ENCODE measurements at places on chromosomes 12 and 14.

GRCh38 chr12:110585231-110585799 is 2.2 kb upstream of the PPTC7 start:
- no peak for DNase-seq

DNA sequence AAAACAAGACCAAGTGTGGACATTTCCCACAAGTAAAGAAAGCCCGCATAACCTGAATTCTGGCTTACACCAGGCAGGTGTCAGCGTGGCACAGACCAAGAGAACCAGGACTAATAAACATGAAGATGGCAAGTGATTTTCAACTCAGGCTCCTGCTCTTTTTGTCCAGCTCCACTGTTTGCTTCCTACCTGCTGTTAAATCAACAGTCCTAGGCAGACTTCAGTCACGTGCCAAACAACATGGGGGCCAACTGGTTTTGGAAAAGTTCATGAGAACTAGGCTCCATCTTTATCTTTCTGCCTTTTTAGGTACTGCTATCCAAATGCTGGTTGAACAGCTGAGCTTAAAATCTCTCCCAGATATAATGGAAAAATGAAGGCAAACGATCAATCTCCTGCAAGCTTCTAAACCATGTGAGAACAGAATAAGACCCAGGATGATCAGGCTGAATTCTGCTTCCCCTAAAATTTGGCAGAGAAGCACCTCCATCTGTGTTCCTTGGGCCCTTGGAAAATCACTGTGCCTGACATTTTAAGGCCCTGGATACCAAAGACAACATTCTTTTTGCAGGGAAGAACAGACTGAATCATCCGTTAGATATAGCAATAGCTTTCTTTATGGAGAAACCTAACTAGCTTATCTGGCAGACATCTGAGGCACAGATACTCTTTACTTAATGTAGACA is 215.6 kb upstream of the USP15 start:
- DNase-seq = no peak

DNA sequence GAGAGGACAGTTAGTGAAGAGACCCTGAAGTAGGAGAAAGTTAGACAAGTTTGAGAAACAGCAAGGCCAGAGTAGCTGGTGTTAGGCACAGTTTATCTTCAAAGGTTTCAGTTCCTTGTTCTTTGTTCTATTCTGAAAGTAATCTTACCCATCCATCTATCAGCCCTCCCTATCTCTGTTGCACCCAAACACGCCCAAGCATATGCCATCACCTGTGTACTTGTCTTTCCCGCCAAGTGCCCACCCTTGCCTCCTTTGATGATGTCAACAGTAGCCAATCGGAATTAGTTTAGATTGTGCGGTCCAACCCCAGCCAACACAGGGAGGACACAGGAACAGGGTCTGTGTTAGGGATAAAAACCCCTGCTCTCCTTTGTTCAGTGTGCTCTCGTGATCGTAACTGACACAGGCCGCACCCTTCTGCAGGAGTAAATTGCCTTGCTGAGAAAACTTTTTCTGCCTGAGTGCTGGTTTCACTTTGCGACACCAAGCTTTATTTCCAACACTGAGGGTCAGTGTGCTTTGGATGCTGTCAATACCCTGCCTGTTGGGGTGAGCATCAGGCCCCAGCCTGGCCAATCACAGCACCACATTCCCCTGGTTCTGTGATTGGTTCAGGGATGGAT is 4.7 kb upstream of the TMEM229B start:
- DNase-seq = no peak

GRCh38 chr12:33587354-33587753 is 147.7 kb upstream of the SYT10 start:
- DNase-seq = no peak

DNA sequence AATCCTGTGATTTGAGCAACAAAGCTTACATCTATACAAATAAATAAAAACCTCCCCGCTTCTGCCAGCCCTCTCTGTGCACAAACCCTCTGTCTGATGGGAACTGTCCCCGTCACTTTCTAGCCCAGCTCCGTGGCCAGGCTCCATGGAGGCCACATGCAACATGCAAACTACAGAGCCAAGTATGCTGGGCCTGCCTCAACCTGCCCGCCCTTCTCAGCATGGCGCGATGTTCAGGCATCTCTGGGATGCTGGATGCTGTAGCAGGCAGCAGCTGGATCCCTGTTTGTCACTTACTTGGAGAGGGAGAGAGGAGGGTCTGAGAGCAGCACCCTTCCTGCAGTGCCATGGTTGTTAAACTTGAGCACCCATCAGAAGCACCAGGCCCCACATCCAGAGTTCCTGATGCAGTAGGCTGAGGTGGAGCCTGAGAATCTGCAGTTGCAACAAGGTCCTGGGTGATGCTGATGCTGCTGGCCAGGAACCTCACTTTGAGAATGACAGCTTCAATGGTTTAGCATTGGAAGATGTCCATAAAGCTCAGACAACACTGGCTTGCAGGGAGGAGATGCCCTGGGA is 32.4 kb downstream of the CLMN start:
- DNase-seq = no peak

GRCh38 chr12:57725851-57726150 is 12.7 kb downstream of the AGAP2 start:
- DNase-seq = no peak

- DNase-seq = no peak
These were observed 82.6 kb upstream of the PTPRB start for GRCh38 chr12:70719672-70720420.

GRCh38 chr14:61607570-61608244 is 87.6 kb upstream of the HIF1A start:
- no peak for DNase-seq

DNA sequence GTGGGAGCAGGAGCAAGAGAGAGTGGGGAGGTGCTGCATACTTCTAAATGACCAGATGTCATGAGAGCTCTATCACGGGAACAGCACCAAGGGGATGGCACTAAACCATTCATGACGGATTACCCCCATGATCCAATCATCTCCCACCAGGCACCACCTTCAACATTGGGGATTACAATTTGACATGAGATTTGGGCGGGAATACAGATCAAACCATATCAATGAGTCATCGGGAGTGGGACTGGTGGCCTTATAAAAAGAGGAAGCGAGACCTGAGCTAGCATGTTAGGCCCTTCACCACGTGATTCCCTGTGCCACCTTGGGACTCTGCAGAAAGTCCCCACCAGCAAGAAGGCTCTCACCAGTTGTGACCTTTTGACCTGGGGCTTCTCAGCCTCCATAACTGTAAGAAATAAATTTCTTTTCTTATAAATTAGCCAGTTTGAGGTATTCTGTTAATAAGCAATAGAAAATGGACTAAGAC is 28.7 kb downstream of the COX8C start:
- no peak for DNase-seq

DNA sequence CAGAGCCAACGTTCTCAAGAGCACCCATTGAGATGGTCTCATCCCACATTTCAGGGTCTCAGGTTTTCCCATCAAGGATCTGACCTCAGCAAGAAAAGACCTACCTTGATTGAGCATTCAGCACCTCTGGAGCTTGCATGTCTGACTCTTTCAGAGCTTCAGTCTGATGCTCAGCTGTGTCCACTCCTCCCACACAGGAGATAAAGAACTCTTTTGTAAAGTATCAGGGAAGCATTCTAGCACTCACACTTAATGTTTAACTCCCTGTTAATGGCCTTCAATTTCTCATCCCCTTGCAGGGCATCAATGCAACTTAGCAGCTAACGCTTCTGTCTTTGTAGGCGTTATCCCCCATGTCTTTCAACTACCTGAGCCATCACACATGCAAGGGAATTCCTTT is 124.1 kb downstream of the GALC start:
- DNase-seq = no peak

DNA sequence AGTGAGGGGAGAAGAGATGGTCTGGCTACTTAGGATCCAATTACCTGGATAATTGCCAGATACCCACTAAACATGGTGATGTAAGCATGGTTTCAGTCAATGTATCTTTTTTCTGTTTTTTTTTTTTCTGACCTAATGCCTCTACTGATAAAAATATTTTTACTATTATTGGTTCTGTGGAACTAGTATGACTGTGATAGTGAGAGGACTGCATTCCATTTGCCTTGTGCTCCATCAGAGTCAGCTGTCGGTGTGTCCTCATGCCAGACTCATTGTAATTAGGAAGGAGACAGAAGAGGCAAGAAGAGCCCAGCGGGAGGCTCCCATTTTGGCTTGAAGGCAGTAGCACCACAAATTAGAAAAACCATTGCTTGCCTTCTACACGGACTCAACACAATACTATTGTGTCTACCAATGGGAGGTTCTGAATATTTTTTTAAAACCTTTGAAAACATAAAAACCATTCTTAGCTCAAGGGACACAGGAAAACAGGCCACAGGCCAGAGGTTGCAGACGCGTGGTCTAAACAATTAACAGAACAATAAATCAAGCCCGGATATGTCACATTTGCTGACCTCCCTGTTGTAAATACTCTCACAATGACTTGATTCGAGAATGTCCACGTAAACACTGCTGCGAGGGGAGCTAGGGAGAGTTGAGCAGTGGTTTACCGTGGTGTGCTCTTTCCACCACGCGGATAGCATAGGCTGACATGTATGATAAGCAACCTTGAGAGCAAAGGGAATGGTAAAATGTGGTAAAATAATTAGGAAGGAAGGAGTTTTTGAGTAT is 13.5 kb upstream of the DCP1B start:
- DNase-seq = no peak

DNA sequence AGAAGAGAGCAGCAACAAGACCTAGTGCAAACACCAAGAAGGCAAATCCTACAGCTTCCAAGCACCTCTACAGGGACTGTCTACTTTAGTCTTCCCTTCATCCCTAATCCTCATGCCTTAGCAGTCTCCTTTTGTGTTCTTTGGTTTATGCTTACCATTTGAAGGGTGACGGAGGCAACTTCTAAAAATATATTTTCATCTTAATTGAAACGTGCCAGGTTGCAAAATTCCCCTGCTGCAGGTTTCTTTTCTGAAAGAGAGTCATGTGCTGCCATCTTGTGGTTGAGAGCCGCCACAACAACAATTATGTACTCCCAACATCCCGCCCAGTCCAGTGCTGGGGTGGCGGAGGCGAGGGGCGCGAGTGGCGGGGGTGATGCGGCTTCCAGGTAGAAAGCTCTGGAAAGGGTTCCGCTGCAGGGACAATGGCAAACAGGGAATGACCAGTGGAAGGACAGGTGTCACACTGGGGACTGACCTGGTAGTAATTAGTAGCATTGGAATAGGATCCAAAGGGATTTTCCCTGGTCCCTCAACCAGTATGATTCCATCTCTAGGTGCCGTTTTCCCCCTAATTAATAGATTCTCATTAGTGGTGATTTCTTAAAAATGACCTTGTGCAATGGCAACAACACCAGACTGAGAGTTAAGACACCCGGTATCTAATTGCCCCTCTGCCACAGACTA is 80.3 kb upstream of the GNG2 start:
- peak; percentile 44 for DNase-seq

- no peak for DNase-seq
These were observed 266.3 kb downstream of the ZFP36L1 start for GRCh38 chr14:68526512-68527091.

DNA sequence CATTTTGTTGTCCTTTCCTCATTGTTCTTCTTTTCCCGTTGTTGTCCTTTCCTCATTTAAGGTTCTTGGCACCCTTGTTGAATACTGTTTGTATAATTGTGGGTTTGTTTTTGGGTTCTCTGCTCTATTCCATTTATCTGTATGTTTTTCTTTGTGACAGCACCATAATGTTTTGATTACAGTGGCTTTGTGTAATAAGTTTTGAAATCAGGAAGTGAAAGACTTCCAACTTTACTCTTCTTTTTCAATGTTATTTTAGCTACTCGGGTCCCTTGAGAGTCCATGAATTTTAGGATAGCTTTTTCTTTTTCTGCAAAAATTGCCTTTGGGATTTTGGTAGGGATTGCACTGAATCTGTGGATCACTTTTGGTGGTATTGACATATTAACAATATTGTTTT is 28.1 kb downstream of the ETNK1 start:
- DNase-seq = no peak

DNA sequence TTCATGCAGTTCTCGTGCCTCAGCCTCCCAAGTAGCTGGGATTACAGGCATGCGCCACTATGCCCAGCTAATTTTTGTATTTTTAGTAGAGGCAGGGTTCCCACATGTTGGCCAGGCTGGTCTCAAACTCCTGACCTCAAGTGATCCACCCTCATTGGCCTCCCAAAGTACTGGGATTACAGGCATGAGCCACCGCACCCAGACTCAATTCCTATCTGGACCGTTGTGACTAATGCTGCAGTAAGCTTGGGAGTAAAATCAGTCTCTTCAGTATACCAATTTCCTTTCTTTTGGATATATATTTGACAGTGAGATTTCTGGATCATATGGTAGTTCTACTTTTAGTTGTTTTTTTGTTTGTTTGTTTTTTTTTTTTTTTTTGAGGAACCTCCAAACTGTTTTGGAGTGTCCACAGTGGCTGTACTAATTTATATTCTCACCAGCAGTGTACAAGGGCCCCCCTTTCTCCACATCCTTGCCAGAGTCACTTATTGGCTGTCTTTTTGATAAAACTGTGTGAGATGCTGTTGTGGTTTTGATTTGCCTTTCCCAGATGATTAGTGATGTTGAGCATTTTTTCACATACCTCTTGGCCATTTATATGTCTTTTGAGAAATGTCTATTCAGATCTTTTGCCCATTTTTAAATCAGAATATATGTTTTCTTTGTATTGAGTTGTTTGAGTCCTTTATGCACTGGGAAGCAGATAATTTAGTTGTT is 37.3 kb upstream of the EVL start:
- DNase-seq = no peak

DNA sequence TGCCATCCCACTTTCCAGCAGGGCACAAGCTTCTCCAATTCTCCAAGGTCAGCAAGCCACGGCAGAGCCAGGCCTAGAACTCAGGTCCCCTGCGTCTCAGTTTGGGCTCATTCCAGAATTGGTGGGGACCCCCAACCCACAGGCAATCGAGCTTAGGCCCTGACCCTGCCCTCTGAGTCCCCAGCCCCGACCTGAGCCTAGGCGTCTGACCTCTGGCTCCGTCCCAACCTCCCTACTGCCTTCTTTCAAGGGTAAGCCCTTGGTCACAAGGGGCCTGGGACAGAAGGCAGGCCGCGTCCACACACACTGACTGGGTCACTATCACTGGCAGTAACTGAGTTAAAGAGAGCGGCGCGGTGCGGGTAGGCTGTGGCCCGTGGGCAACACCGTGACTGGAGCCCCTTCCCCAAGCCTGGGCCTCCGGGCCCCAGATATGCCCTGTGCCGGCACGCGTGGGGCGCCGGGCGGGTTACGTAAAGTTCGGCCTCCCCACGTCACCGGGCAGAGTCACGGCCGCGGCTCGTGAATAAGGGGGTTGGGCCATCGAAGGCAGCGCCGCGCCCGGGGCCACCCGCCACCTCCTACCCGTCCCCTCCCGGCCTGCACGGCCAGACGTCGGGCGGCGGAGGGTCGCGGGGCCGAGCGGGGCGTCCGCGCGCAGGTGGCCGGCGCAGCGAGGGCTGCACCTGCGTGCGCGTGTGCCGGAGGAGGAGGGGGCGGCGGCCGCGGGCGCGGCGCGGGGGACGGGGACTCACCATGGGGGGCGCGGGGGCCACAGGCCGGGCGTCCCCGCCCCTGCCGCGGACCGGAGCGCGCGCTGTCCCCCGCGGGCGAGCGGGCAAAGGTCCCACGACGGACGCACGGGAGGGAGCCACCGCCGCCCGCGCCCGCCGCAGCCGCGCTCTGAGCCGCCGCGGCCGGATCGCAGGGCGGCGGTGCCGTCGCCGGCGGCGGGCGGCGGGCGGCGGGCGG is 516 bp downstream of the ANKRD9 start:
- peak; percentile 30 for DNase-seq
